ENCODE measurements at places on chromosomes 3 and 15.

DNA sequence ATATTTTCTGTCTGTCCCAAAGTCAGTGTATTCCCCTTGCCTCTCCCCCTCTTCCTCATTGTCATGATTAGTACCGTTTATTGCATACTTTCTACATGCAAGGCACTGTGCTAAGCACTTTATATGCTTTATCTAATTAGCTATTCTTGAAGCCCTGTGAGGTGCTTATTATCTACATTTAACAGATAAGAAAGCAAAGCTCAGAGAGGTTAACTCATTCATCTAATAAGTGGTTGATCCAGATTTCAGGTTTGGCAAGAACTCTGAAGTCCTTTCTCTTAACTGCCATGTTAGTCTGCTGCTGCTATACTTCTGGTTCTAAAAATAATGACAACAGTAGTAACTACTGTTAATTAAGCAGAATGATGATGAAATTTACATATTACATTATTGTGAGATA, 13.5 kb downstream of the IQGAP1 start:
- no peak for DNase-seq

DNA sequence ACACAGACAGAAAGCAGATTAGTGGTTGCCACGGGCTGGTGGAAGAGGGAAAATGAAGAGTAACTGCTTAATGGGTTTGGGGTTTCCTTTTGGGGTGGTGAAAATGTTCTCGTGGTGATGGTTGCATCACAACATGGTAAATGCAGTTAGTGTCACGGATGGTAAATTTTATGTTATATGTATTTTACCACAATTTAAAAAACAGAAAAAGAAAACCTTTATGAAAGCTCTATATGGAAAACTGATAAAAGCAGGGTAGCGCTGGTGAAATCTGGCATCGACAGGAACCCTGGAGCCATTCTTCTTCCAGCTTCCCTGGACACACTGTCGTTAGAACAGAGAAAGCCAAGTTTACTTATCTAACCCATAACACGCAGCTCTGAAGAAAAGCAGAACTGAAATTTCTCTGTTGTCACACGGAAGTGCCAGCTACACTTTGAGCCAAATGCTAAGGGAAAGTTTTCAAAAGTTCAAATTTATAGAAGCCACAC, 287.7 kb upstream of the NR2F2 start:
- no peak for DNase-seq

DNA sequence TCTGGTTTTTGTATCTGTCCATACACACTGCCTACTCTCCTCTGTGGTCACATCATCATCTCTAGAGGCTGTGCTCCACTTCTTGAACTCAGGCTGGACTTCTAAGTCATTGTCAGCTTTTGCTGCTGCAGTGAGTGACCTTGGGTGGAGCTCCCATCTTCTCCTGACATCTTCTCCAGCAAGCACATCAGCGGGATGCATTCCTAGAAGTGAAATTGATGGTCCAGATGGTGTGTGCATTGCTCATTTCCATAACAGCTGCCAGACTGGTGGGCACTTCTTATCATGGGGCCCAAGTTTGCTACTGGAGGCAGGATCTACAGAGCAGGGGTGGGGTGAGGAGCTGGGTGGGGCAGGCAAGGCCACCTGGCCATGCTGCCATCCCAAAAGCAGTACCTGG, 109.9 kb downstream of the DNAJB8 start:
- DNase-seq = no peak

GRCh38 chr3:69094467-69095205, 9.9 kb downstream of the ARL6IP5 start:
- no peak for DNase-seq

- DNase-seq = no peak
Observed at GRCh38 chr3:100537646-100538338, 45.4 kb downstream of the TMEM45A start.

GRCh38 chr3:186746008-186746407, 28.8 kb downstream of the KNG1 start:
- no peak for DNase-seq

DNA sequence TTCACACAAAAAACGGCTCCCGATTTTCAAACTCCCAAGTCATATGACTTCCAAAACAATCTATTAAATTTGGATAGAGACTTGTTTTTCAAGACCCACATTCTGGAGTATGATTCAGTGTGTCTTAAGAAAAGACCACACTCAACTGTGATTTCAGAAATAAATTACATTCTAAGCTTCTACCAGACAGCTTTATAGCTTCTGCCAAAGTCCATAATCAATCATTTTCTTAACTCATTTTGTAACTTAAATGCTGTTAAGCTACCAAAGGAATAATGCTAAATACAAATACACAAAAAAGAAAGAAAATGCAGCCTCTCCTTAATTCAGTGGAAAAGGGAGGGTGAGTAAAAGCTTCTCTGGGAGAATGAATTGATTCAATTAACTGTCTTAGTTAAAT, 192.3 kb upstream of the P2RY1 start:
- DNase-seq = no peak

GRCh38 chr15:61441891-61442290, 212.8 kb upstream of the RORA start:
- DNase-seq = no peak

DNA sequence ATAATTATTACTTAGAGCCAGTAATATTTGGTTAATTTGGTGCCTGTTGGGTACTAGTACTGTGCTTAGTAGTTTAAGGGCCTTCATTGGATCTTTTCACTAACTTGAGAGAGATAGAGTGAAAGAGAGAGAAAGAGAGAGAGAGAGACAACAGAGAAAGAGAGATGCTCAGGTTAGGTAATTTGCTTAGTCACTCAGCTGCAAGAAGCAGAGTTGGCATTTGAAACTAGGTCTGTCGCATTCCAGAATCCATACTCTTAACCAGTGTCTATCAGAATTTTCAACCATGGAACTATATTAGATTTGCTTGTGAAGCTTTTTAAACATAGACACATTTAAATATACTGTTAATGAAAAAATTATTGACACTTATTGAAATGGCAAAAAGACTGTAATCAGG, 31.1 kb upstream of the NUDT16 start:
- no peak for DNase-seq

- no peak for DNase-seq
Observed at GRCh38 chr3:134327594-134327975, 46.7 kb downstream of the AMOTL2 start.

DNA sequence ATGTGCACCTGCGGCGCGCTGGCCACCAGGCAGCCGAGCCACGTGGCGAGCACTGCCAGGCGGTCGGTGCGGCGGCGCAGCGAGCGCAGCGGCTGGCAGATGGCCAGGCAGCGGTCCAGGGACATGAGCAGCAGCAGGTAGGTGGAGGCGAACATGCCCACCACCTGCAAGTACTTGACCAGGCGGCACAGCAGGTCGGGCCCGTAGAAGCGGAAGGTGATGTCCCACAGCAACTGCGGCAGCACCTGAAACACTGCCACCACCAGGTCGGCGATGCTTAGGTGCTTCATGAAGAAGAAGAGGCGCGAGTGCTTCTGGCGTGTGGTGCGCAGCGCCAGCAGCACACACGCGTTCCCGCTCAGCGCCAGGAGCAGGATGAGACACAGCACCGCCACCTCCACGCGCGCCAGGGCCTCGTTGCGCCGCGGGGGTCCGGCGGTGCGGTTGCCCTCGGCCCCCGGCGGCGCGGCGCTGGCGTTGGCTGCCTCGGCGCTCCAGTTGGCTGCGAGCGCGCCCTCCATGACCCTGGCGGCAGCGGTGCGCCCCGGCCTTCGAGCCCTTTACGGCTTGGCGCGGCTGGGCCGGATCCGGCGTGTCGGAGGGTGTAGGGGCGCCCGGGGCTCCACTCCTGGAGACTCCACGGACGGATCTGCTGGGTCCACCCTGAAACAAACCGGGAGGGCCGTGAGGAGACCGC, 1.6 kb downstream of the OXTR start:
- no peak for DNase-seq

DNA sequence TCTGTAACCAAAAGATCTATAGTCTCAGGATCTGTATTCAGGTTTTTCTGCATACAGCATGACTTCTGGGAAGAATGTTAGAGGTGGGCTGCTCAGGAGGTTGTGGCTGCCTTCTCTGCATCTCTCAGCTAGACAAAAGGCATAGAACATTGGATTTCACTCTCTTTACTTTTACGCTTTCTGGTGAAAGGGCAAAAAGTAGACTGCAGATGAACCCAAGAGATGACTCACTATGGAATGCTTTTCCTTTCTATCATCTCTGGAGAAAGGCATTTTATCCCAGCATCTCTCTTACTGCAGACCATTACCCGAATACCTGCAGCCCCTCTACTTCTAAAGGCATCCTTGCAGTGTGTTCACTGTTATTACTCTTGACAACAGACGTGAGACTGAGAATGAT, 222.2 kb downstream of the WNT5A start:
- DNase-seq = no peak

All from activated T-cell treated with anti-CD3 and anti-CD28 coated beads, Interleukin-2, amount 50 U/mL, for 1 hour (primary cell).